ENCODE measurements at places on chromosomes 11 and 22.

- no peak for ATAC-seq
Observed at GRCh38 chr22:17098379-17098819, 13.6 kb downstream of the IL17RA start.

DNA sequence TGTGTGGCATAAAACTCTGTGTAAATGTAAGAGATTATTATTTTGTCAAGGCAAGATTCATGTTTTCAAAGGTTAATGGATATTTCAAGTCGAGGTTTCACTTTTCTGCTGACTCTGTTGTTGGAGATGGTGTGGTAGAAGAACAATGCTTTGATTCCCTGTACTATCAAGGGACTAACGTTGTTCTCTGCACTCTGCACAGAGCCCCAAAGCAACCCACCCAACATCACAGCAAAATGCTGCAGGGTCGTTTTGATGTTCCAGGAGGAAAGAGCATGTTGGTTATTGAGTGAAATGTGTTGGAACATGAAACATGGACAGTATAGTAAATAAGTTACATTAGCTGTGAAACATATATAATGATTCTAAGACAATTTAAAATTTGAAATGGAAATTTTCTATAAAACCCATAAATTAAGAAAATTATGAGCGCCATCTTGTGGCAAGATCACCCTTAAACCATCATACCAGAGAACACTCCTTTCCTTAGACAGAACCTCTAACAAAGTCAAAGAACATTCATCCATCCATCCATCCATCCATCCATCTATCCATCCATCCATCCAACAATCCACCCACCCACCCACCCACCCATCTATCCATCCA lies 164.4 kb upstream of the ZBED5 start:
- ATAC-seq = no peak

- no peak for ATAC-seq
Observed at GRCh38 chr11:95165638-95166037, 65.4 kb downstream of the SESN3 start.

- ATAC-seq = peak; percentile 45
Observed at GRCh38 chr11:46948378-46949131, 12.0 kb downstream of the CSTPP1 start.

DNA sequence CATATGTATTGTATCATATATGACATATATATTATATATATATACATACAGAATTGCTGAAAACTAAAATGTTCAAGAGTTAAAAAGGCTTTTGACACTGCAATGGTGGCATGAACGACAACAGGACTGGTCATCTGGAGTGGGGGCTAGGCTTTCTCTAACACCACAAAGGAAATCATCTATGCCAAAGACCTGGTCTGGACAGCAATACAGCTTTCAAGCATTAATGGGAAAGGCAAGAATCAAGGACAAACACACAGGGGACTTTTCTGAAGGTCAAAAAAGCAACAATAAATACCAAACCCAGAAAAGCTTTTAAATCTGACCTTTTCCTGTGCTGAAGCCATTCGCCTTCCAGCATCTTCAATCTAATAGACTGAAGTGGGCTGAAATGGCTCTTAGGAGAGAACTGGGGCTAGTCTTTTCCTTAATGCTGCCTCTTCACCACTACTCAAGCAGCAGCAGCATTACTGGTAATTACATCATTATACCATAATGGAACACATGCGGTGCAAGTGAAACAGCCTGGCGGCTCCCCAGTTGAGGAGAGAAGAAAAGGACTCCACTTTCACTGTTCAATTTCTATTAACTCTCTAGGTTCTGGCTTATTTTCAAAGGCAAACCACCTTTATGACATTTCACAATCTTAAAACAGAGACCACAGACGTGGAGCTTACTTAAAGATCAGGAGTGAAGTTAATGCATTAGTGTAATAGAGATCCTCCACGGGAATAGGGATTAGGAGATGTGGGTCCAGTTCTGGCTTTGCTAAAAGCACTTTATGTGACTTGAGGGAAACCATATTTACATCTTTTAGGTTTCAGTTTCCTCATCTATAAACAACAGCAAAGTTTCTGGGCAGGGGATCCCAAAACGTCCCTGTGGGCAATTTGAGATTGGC lies 63.0 kb downstream of the GAB2 start:
- peak; percentile 81 for ATAC-seq

DNA sequence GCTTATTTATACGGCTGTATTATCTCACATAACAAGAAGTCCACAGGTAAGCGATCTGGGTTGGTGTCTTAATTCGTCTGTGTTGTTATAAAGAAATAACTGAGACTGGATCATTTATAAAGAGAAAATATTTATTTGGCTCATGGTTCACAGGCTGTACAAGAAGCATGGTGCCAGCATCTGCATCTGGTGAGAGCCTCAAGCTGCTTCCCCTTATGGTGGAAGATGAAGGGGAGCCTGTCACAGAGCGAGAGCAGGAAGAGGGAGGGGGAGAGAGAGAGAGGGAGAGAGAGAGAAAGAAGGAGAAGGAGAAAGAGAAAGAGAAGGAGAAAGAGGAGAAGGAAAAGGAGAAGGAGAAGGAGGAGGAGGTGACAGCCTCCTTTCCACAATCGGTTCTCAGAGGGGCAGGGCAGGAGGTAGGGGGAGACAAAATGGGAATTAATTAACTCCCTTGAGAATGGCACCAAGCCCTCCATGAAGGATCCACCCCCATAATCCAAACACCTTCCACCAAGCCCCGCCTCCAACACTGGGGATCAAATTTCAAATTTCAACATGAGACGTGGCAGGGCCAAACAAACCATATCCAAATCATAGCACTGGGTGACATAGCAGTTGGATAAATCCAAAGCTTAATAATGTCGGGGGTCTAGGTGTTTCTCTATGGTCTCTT lies 15.0 kb upstream of the TRIM44 start:
- ATAC-seq = no peak

- ATAC-seq = no peak
Observed at GRCh38 chr11:87353771-87354345, 316.1 kb downstream of the TMEM135 start.

DNA sequence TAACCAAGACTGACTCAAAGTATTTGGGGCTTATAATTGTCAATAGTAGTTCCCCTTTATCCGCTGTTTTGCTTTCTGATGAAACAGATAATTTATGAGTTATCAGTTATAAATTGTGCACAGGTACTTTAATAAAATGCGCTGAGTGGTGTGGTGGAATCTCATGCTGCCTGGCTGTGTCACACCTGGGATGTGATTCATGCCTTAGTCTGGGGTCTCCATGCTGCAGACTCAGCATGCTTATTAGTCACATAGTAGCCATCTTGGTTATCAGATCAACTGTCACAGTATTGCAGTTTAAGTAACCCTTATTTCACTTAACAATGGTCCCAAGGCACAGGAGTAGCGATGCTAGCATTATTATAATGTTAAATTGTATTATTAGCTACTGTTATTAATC lies 995.2 kb downstream of the NTM start:
- no peak for ATAC-seq

DNA sequence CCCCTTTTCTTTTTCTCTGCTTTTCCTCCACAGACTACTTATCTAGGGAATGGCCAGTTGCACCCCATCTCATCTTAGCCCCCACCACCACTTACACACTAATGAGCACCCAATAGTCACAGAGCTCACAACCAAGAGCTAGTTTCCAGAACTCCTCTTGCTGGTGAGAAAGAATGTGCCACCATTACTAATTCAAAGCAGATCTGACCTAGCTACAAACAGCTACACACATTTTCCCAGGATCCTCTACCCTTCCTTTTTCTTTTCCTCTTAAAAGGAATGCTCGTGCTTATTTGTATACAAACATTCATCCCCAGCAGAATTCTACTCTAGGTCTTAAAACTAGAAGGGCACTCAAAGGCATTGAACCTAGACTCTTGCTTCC lies 136.8 kb downstream of the CD44 start:
- ATAC-seq = no peak

DNA sequence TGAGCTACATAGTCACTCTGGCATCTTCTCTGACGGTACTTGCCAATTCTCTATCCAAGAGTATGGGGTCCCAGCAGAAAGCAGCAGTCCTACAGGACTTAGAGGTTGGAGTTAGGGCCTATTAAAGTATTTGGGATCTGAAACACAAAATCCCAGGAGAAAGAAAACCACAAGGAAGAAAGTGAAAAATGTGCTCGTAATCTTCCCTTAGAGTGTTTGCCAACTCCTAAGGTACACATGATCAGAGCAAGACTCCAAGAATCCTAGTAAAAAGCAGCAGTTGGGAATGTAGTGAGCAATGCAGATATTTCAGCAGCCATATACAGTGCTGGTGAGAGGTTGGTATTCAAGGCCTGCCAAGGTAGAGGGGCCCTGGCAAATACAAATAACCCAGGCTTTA lies 71.6 kb downstream of the EXT2 start:
- no peak for ATAC-seq

DNA sequence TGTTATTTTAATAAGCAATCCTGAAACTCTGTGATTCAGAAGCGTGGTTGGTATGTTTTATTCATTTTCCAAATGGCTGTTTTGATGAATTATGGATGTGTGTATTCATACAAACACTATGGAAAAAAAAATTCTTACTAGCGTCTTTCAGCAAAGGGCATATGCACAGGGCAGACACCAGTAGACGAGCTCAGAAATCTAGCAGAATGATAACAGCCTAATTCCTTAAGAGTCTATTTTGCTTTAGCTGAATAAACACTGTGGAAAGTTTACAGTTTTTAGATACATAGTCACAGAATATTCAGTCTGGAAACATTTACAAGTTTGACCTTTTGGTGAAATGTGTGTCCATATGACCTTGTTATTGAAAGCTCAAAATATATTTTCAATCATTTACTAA lies 418.8 kb upstream of the LUZP2 start:
- ATAC-seq = no peak

DNA sequence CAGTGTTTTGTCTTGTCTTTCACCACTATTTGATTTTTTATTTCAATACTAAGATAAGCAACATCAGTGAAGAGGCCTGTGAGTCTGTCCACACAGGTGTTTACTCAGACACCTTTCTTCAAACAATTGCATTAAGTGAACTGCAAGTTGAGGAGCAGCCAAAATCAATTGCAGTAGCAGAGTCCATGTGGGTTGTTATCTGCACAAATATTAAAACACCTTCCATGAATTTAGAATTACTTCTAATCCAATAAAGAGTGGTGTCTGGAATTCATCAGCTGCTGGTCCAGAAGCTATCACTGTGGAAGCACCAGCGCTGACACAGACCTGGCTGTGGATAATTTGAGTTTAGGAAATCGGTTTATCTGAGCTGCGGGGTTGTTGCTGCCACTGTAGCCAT lies 83.5 kb upstream of the FAT3 start:
- ATAC-seq = no peak
